ENCODE measurements at places on chromosomes 1 and 21.

DNA sequence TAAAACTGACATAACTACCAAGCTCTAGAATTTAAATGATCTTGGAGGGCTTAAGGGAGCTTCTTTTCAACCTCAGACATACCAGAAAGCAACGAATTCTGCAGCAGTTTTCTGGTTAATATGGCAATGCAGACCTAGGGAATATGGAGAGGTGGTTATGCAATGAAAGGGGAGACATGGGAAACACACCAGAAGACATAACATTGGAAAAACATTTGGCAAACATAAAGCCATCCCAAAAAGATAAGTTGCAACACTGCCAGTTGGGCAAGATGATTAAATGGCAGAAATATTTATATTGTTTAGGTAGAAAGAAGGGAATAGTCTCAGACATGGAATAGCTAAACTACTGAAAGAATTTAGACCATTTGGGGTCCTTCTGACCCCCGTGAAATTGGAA lies 104.5 kb downstream of the KCNJ6 start:
- no peak for DNase-seq

GRCh38 chr1:36123356-36123755 lies 1.7 kb downstream of the COL8A2 start:
- DNase-seq: peak; percentile 35

GRCh38 chr21:41812679-41813078 lies 45.8 kb upstream of the RIPK4 start:
- no peak for DNase-seq

DNA sequence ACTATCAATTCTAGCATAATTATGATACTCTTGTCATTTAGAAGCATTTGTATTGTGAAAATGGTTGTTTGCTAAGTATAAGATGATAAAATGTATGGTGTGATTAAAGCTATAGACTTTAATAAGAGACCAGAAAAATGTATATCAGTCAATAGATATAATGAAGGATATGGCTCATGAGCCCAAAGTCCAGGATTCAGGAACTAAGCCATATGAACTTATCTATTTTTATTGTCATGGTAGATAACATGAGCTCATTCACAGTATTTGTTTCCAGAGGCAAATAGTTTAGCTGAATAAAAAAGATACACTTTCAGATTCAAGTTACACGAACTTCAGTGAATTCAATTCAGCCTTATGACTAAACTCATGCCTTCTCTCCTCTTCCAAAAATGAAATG lies 32.7 kb downstream of the PRDX6 start:
- DNase-seq: no peak

DNA sequence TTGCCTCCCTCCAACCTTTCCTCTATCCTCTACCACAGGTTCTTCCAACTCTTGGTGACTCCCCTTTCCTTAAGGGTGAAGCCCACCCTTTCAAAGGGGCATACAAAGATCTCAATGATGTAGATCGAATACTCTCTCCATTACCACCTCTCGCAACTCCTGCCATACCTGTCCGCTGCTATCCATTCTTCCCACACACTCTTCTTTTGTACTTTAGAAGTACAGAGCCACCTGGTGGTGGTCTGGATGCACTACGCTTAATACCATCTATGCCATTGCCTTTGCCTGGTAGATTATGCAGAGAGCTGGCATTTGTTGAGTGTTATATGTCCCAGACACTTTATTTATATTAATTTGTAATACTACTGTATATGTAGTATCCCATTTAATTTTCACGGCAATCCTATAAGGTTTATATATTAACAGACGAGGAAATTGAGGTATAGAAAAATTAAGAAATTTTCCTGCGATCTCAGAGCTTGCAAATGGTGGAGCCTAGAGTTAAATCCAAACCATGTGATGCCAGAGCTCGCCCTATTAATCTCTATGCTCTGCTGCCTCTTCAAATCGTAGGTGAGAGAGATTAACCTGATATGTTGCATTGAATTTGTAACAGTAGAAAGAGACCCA lies 22.9 kb downstream of the TSHB start:
- DNase-seq: peak; percentile 73

DNA sequence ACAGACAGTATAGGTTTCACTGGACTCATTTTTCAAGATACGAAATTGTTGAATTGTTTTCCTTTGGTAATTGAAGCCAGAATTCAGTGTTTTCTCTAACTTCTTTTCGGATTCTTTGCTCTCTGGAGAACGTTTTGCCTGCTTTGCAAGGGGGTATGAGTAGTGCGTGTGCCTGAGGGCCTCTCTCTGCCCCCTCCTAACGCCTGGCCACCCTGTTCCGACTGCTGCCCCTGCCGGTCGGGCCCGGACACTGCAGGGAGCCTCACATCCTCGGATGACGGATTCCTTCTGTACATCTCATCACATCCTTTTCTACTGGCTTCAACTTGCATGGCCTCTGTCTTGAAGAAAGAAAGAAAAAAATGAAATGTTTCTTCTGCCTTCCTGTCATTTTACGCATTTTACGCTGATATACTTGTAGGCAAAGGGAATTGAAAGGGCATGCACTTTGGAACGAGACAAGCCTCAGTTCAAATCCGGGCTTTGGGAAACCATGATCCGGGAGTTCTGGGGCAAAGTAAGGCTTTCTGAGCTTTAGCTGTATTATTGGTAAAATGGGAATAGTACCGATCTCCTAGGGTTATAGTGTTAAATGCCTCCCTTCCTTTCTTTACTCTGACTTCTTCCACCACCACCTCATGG lies 65.1 kb downstream of the DISC1 start:
- no peak for DNase-seq

GRCh38 chr1:25255706-25256577 lies 8.7 kb upstream of the RSRP1 start:
- no peak for DNase-seq

DNA sequence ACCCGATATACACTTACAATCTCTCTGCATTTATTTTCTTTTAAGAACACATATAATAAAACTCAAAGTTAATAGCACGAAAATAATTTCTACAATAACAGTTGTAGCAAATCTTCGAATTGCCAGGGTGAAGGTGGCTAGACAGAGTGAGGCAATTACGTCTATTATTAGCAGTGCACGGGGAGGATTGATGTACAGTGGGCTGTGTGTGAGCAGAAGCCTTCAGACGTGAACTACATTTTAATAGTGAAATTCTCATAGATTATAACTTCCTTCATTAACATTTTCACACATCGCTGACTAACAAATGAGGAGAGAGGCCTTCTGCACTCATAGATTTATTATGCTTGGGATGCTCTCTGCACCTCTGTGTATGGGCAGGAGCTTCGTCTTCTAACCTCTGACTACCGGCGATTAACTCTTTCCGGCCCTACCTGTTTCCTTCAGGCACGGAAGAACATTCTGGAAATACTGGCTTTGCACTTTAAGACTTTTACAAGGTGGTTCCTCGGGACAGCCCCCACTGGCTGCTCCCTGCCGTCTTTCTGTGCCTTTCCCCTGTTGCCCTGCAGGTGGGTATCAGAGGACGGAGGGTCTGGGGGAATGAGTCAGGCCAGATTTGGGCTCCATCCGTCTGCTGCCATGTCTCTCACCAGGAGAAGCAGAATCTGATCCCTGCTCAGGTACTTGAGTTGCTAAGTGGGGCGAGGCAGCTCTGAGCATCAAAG lies 200.5 kb downstream of the CAMTA1 start:
- no peak for DNase-seq

DNA sequence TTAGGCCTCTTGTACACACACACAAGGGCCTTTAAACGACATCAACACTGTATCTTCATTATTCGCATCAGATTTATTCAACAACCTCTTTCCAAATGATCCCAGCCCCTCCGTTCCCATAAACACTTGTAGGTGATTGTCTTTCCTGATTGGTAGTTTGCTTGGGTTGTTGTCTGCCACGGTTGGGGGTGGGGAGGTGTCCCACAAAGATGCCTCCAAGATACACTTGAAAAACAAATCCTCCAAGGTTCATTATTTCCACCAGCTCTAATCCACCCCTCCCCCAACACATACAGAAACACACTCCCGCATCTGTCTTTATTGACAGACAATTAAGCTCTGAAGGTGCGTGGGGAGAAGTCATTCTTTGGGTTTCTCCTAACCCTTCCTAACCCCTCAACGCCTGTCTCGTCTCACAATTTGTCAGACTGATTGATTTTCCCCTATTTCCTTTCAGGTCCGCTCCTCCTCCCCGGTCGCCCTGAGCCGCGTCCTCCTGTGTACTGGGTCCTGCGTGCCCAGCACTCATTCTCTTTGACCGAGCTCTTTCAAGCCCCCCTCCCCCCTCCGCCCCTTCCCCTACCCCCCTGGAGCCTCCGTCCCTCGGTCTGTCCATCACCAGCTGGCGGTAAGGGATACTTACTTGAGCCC lies 1.4 kb downstream of the WDR26 start:
- peak; percentile 58 for DNase-seq

DNA sequence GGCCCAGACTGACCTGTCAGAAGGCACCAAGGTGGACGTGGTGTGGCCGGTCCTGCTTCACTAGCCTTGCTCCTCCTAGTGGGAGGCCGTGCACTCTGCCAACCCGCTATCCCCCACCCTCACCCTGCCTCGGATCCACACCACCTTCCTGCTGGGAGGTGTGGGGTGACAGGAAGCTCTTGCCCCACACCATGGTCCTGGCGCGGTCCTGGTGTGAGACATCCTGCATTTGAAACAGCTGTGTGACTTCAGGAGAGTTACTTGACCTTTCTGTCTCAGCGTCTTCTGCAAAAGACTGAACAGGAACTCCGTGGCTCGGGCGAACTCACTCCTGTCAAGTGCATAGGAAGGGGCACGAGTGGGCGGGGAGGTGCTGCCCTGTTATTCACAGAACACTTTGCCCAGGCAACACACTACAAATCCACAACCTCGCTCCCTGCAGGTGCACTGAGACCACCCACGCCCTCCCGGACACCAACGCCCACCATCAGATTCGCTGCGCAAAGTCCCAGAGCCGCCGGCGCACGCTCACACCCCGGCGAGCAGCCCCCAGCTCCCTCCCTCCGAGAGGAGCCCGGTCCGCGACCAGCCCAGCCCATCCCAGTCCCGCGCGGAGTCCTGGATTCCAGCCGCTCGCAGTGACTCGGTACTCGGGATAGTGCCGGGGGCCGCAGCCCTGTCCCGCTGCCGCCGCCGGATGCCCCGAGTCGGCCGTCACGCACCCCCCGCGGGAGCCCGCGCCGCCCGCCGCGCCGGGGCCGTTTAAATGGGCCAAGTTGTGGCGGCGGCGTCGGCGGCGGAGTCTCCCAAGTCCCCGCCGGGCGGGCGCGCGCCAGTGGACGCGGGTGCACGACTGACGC lies at the start of gene SAMD11:
Gene SAMD11 (plus strand): TSS at position 793 of the 860 bp plus-strand sequence. CDS start 509 bp downstream, outside the sequence.
- peak; percentile 73 for DNase-seq

GRCh38 chr1:12754738-12755137 lies 8.7 kb downstream of the CFAP107 start:
- no peak for DNase-seq

- DNase-seq: no peak
Measured at GRCh38 chr1:236534151-236534651, 10.4 kb downstream of the LGALS8 start.

GRCh38 chr1:161480381-161481035 lies 24.7 kb upstream of the FCGR2A start:
- DNase-seq: no peak

- no peak for DNase-seq
Measured at GRCh38 chr1:1986451-1987141, 17.0 kb downstream of the CFAP74 start.

DNA sequence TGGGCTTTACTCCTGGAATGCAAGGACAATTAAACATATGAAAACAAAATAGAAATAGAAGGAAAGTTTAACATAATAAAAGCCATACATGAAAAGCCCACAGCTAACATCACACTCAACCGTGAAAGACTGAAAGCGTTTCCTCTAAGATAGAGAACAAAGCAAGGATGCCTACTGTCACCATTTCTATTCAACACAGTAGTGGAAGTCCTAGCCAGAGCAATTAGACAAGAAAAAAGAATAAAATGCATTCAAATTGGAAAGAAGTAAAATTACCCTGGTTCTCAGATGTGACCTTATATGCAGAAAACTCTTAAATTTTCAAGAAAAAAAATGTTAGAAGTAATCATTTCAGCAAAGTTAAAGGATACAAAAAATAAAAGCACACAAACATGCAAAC lies 34.0 kb downstream of the ZNF644 start:
- no peak for DNase-seq

- DNase-seq: no peak
Measured at GRCh38 chr1:2791027-2791760, 10.3 kb downstream of the TTC34 start.

GRCh38 chr1:101898137-101898536 lies 98.6 kb downstream of the OLFM3 start:
- DNase-seq: no peak

DNA sequence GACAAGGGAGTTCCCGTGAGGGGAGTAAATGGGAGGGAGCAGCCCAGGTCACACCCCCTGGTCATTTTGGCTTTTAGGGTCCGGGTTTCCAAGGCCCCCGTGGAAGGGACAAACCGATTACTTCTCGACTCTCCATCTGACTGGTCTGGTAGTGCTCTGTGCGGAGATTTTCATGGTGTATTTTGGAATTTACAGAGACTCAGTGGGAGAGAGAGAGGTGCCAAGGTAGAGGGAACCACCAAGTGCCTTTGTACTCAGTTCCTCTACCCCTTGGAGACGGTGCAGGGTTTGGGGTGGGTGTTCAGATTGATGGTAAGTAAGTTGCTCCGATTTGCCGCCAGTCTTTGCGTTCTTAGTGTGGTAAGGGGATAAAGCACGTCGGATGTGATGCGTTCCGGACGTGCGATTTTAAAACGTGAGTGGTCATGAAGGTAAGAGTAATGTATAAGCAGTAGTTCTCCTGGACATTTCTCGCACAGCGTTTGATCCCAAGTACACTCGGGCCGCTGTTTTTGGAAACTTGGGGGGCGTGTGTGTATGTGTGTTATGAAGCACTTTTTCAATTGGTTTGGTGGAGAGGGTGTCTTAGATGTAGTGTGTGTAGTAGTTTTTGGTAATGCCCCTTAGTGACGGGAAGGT lies 682 bp downstream of the SUCO start:
- DNase-seq: peak; percentile 62

DNA sequence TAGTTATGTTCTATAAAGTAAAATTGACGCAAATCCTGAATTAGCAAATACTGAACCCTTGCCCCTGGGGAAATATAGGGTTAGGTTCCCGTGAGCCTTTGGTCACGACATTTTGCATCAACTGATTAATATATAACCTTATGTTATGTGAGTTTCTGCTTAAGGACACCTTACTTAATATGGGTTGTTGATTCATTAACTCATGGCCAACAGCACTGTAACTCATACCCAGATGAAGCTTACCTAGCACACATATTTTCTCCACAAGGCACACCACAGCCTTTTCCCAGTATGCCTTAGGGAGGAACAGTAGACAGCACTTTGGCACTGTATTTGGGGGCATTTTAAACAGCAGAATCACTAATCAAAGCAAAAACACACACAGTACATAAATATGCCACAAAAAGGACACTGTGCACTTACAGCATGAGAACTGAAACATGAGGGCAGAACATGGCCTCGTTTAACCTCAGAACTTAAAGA lies 15.1 kb downstream of the INAVA start:
- DNase-seq: no peak

DNA sequence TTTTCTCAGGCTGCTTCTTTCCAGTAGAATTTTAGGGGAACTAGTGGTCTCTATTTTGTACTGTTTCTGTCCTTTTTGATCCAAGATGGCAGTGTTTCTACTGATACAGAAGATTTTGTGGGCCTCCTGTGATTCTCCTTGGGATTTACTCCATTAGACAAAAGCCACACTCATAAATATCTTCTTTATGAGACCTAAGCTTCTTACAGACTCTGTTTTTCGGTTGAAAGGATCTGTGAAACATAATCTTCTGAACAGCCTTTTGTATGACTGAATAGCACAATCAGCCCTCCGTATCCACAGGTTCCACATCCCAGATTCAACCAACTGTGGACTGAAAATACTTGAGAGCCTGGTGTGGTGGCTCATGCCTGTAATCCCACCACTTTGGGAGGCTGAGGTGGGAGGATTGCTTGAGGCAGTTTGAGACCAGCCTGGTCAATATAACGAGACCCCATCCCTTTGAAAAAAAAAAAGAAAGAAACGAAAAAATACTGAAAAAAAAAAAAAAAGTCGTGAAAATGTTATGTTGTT lies 10.8 kb upstream of the PSMD4 start:
- no peak for DNase-seq
